Fibroblast of the conjunctiva (primary cell): ENCODE measurements at places on chromosomes 1 and 21.

- DNase-seq = peak; percentile 20
These were observed 594.2 kb upstream of the ADAMTS5 start for GRCh38 chr21:27561116-27561515.

DNA sequence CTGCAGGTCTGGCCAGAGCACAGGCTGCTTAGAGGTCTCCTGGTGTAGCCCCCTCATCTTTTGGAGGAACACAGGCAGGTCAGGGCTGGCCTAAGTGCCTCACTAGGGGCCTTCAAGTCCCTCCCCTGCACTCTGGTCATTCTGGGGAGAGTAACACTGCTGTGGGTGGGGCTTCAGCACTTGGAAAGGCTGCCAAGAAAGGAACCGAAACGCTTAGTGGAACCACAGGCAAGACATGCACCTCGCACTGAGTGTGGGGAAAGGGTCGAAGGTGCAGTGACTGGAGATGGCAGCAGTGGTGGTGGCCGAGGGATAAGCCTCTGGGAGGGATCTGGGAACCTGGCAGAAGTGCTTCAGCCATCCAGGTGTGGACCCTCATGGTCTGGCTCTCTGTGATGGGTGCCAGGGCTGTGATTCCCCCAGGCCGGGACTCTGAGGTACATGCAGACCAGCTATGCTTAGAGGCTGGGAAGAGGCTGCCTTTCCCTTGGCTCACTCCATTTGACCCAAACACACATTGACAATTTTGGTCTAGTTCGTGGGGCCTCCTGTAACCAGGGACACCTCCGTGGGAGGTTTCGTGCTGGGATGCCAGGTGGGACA is 182.9 kb upstream of the CSF3R start:
- no peak for DNase-seq

- DNase-seq = no peak
These were observed 47.7 kb downstream of the SYCP1 start for GRCh38 chr1:114902343-114902742.

GRCh38 chr1:202088206-202088605 is 34.5 kb upstream of the GPR37L1 start:
- no peak for DNase-seq

- no peak for DNase-seq
These were observed 17.0 kb upstream of the TCEA3 start for GRCh38 chr1:23441446-23442148.

DNA sequence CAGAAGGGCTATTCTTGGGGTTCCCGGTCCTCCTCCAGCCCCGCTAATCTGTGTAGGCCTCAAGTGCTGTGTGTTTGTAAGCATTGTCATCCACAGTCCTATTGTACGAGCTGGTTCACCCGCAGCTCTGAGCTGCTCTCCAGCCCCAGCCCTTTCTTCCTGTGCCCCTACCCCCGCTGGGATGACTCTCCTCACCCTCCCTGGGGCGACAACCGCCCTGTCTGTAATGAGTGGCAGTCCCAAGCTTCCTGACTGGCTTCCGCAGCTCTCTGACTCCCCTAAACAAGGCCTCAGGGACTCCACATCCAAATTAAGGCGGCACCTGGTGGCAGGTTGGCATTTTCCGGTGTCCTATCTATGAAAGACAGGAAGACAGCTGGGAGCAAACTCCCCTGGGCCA is 45.8 kb downstream of the TFF3 start:
- no peak for DNase-seq

DNA sequence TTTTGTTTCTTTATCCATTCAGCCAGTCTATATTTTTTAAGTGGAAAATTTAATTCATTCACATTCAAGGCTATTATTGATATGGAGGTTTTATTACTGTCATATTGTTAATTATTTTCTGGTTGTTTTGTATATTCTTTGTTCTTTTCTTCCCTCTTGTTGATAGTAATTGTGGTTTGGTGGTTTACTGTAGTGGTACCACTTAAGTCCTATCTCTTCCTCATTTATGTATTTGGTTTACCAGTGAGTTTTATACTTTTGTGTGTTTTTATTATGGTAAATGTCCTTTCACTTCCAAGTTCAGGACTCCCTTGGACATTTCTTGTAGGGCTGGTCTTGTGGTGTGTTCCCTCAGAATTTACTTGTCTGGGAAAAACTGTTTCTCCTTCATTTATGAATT is 28.1 kb upstream of the PM20D1 start:
- no peak for DNase-seq

DNA sequence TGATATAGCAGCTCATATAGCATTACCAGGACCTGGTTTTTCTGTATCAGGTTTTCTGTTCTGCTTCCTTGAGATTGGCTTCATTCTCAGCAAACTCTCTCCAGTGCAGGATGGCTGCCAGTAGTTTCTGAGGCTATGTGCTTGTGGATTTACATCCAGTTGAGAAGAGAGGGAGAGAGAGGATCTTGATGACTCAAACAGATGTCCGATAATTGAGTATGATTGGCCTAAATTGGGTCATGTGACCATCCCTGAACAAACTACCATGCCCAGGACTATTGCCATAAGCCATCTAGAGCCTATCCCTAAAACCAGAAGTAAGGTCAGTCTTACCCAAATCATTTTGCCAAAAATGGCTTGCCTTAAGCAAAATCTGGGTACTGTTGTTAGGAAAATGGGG is 18.1 kb upstream of the PSMA5 start:
- DNase-seq = no peak

DNA sequence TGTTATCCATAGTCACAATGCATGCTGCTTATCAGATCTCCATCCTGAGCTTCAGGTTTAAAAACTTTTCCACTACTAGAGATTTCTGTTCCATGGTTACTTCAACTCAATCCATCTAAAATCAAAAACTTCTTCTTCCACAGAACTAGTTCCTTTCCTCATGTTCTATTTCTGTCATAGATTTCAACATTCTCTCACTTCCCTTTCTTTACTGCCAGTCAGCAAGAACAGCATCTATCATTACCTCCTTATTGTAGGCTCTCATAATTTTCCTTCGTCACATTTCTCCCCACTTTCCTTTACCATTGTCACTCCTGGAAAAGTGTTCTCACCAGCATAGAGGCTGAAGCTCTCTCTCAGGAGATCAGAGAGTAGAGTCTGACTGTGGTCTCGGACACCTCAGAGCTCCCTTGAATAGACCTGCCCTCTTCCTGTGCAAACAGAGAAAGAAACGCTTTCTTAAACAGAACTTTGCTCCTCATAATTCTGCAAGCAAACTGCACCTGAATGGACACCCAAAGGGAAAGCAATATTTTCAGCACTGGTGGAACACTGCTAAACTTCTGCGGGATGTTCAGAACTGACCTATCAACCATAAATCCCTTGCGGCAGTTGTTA is 48.7 kb upstream of the KIRREL1 start:
- DNase-seq = no peak

DNA sequence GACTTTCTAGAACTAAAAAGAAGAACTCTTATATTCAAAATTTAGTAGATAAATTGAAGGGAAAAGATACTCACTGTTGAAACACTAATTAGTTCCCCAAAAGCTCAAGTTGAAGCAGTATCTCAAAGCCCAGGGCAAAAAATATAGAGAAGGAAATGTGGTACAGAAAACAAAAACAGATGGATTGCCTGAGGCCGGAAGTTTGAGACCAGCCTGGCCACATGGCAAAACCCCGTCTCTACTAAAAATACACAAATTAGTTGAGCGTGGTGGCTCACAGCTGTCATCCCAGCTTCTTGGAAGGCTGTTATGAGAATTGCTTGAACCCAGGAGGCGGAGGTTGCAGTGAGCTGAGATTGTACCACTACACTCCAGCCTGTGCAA is 36.0 kb downstream of the FAM177B start:
- DNase-seq = no peak

DNA sequence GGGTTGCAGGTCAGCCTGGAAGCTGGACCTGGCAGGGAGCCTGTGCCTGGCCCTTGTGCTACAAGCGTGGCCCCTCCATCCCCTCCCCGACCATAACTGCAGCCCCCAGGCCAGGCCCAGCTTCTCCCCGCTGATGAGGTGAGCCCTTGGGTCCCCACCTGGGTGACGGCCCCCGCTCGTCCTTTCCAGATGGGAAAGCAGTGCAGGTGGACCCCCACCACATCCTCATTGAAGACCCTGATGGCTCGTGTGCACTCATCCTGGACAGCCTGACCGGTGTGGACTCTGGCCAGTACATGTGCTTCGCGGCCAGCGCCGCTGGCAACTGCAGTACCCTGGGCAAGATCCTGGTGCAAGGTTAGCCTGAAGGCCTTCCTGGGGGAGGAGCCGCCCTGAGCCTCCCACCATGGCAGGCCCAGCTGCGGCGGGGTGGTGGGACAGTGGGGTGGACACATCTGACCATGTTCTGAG is 56.9 kb downstream of the TRIM11 start:
- DNase-seq = no peak

DNA sequence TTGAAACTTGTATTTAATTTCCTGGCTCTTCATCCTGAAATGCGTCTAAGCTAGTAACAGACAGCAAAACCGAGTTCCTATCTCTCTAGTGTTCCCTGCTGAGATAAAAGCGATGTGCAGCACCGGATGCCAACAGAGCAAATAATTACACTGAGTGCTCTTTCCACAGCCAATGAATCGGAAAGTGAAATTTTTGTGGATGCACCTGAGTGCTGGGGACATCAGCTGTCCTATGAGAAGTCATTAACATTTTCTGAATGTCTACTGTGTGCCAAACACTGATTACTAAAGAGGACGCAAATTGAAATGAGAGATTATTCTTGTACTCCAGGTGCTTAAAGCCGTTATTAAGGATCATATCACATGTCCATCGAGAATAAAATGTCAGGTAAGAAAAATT is 278.0 kb downstream of the RGS7 start:
- DNase-seq = no peak

GRCh38 chr1:241825581-241825980 is 22.4 kb upstream of the EXO1 start:
- DNase-seq = no peak

- no peak for DNase-seq
These were observed 10.4 kb downstream of the FGR start for GRCh38 chr1:27624467-27625178.

DNA sequence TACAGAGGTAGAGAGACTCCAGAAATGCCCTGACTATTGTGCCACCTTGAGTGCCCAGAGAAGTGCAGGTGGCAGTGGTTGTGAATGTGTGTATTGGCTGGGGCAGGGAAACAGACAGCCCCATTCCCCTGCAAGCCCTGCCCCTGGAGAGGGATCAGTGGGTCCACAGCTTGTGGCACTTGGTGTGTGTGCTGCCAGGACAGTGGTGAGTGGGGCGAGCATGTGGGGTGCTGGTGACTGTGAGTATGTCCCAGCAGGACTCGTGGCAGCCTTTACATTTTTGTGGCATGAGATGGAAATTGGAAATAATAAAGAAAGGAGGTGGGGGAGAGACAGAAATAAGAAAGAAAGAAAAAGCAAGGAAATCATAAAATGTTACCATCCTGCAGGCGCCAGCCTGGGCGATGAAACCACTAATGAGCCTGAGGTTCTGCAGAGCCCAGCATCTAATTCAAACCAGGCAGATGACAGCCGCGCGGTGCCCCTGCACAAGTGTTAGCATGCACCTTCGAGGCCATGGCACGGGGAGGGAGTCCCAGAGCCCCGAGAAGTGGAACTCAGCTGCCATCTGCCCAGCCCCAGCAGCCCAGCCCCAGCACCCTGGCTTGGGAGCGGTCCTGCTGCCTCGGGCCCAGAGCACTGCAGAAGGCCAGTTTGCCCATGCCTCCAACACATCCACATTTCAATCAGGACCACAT is 49.1 kb upstream of the ZBTB40 start:
- no peak for DNase-seq

DNA sequence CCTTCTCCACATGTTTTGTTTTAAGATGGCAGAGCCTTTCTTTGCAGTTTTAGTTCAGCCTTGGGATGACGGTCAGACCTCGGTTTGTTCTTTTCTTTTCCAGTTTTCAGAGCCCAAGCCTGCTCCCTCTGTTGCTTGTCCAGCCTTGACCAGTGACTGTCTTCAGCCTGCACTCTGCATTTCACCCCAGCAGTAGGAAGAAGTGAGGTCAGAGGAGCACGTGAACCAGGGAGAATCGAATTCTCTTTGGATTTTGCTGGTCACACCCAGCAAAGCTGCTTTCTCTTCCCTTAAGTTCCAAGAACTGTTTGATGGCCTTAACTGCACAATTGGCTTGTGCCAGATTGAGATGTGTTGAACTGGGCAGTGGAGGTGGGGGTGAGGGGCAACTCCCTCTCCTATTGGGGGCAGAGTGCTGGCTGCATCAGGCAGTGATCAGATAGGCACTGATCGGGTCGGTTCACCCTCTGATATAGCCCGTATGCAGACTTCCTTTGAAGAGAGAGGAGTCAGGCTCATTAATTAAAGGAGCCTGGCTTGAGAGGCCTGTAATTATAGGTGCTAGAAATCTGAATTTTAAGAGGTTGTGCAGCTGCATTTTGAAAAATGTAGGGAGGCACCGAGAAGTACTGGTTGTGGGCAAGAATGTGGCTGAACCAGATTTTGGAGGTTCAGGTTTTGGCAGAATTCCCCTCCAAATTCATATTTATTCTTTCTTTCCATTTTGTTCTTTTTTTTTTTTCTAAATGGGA is 42.4 kb downstream of the PEX14 start:
- DNase-seq = no peak

- peak; percentile 62 for DNase-seq
These were observed 17.6 kb upstream of the CLIC4 start for GRCh38 chr1:24727501-24728216.

GRCh38 chr1:172663732-172664131 is 4.8 kb downstream of the FASLG start:
- no peak for DNase-seq

DNA sequence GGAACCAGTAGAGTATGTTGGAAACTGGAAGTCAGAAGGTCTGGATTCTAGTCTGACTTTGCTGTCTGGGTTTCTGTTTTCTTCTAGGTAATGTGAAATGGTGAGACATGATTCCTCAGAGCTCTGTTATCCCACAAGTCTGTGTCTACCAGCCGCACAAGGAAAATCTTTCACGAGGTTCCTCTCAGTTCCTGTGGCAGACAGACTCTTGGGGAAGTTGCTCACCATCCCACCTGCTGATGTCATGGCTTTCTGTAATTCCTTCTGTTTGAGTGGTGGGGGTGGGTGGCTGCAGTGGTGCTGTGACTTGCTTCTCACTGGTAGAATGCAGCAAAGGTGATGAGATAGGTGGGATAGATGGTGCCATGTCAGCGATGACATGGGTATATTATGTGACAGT is 17.1 kb upstream of the SCMH1 start:
- no peak for DNase-seq

GRCh38 chr1:193059282-193060114 is at the start of the genes RO60 and UCHL5:
Gene RO60 (plus strand): TSS chr1:193059612. CDS start chr1:193069055, 9,443 bp downstream.
Gene UCHL5 (minus strand): TSS chr1:193059360. CDS start chr1:193059260, 100 bp downstream.
- DNase-seq = peak; percentile 97

DNA sequence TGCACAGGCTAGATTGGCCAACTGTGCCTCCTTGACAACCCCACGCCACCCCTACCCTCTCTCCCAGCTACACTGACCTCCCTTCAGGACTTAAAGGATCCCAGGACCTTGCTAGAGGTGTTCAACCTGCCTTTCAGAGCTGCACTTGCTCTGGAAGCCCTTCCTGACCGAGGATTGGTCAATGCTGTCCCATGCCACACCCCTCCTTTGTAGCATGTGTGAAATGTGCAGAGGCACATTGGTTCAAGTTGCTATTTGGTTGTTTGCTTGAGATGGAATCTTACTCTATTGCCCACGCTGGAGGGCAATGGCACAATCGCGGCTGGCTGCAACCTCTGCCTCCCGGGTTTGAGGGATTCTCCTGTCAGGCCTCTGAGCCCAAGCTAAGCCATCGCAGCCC is 21.8 kb downstream of the ACTA1 start:
- no peak for DNase-seq
